Right renal cortex interstitium (tissue), 3 donors: ENCODE measurements at places on chromosomes 13 and 19. TPM values are rescaled to one million over a fixed set of nuclear protein-coding genes. Genes with fewer than 3 reads are reported as not detected.

PEAK3 gene
- 0.08 TPM for polyA plus RNA-seq

CLASRP gene
- 56.6 TPM for polyA plus RNA-seq

KIR2DL4 gene
- polyA plus RNA-seq: not detected

FUT6 gene
- polyA plus RNA-seq: 8.9 TPM

GRCh38 chr19:16446108-16446723 lies 25.6 kb downstream of the EPS15L1 start:
- no peak for DNase-seq

DNA sequence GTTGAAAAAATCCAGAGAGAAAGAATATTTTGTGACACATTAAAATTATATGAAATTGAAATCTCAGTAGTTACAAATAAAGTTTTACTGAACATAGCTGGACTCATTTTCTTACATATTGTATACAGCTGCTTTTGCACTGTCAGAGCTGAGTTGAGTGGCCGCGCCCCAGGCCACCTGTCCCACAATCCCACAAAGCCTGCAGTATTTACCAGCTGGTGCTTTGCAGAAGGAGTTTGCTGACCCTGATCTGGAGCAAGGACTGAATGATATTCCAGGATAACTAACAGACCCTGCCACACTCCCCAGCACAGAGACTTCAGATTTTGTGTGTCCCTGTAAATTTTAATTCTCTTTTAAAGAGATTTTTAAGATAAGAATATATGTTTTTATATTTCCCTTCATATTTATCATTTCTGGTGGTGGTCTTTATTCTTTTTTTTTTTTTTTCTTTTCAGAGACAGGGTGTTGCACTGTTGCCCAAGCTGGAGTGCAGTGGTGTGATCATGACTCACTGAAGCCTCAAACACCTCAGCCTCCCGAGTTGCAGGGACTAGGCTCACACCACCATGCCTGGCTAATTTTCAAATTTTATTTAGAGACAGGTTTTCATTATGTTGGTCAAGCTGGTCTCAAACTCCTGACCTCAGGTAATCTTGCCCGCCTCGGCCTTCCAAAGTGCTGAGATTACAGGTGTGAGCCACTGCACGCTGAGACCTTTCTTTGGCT lies 48.5 kb downstream of the TDRD12 start:
- no peak for DNase-seq

DNA sequence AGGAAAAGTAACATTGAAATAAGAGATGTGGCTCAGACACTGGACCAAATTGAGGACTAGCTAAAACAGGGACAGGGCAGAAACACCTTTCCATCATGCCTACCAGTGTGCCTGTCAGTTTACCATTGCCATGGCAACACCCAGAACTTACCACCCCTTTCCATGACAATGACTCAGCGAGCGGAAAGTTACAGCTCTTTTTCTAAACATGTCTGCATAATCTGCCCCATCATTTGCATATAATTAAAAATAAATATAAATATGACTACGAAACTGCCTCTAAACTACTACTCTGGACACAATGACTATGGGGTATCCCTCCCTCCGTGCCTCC lies 96.0 kb downstream of the UBL3 start:
- DNase-seq: no peak

GRCh38 chr19:13037731-13038130 lies 42.5 kb downstream of the NFIX start:
- no peak for DNase-seq

- no peak for DNase-seq
Observed at GRCh38 chr19:54364775-54365257, at the start of gene LAIR1. Gene LAIR1 (minus strand): TSS chr19:54364931. CDS start chr19:54364804, 127 bp downstream.

DNA sequence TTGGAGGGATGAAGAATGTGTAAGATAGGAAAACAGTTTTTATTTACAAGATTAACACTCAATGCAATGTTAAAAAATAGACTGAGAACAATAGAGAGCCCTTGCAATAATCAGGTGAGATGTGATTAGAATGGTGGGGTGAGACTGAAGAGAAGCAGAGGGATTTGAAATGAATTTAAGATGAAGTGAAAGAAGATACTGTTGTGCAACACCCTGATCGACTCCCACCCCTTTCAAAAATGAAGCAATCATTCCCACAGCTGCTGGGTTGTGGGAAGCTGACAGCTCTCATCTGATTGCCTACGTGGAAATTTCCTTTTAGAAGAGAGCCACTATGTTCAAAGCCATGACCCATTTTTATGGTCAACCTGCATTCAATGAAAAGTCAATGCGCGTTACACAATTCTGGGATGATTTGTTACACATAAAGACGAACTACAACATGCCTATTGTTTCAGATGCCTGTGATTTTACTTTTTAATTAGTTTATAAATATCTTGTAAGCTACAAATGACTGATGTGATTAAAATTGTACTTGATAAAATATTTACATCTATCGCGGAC lies 1374.8 kb downstream of the PCDH9 start:
- DNase-seq: no peak
